ENCODE measurements at places on chromosomes 16 and 17. TPM values are rescaled to one million over a fixed set of nuclear protein-coding genes. Genes with fewer than 3 reads are reported as not detected.

CDH3 gene
- 0.29 TPM for total RNA-seq

MYH8 gene
- not detected for total RNA-seq

CDRT4 gene
- 4.8 TPM for total RNA-seq

CCL4L2 gene
- not detected for total RNA-seq

LAT gene
- 1.1 TPM for total RNA-seq

USP43 gene
- total RNA-seq, result 0.43 TPM

OR4D1 gene
- total RNA-seq, result not detected

CD300LB gene
- not detected for total RNA-seq

TBC1D3E gene
- total RNA-seq, result not detected

CACNG4 gene
- total RNA-seq, result not detected

GUCY2D gene
- total RNA-seq, result not detected

HSPB9 gene
- not detected for total RNA-seq

ACSM2B gene
- not detected for total RNA-seq

PRSS36 gene
- not detected for total RNA-seq

AATF gene
- total RNA-seq, result 34.1 TPM

SDR42E1 gene
- 0.22 TPM for total RNA-seq

PTX4 gene
- 0.29 TPM for total RNA-seq

DPEP2 gene
- total RNA-seq, result not detected

TRAPPC2L gene
- total RNA-seq, result 78.1 TPM

RHBDL1 gene
- 2.3 TPM for total RNA-seq

MEAK7 gene
- 40.0 TPM for total RNA-seq

PKMYT1 gene
- total RNA-seq, result 27.1 TPM

P2RX5 gene
- total RNA-seq, result 2.0 TPM

All from placental pericyte (primary cell).